Fibroblast of skin of right quadriceps (primary cell): ENCODE measurements at places on chromosomes 11 and 22.

DNA sequence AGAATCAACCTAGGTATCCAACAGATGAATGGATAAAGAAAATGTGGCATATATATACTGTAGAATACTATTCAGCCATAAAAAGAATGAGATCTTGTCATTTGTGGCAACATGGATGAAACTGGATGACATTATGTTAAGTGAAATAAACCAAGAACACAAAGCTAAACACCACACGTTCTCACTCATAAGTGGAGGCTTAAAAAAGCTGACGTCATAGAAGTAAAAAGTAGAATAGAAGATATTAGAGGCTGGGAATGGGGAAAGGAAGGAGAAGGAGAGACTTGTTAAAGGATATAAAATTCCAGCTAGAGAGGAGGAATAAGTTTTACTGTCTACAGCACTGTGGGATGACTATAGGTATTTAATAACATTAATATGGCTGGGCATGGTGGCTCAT lies 12.9 kb downstream of the EXPH5 start:
- no peak for DNase-seq

GRCh38 chr22:31625661-31626426 lies 36.2 kb downstream of the PISD start:
- DNase-seq: peak; percentile 31

GRCh38 chr11:45852712-45853101 lies 5.4 kb downstream of the CRY2 start:
- no peak for DNase-seq

- no peak for DNase-seq
These were observed 38.4 kb downstream of the KCNQ1OT1 start for GRCh38 chr11:2661173-2662023.

DNA sequence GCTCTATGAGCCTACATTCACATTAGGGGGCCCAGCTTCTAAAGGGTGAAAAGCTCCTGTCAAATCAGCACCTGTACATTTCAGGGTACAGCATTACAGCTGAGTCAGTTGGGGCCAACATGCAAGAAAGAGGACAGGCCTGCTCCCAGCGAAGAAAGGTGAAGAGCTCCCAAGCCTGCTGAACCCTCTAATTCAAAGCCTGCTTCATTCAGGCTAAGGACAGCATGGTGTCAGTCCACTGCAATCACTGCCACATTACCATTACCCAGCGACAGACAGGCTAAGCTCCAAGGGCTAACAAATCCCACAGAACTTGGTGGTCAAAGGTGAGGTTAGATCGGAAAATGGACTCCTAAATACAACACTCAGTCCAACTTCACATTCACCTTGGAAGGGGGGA lies 65.4 kb upstream of the CHRM4 start:
- no peak for DNase-seq

DNA sequence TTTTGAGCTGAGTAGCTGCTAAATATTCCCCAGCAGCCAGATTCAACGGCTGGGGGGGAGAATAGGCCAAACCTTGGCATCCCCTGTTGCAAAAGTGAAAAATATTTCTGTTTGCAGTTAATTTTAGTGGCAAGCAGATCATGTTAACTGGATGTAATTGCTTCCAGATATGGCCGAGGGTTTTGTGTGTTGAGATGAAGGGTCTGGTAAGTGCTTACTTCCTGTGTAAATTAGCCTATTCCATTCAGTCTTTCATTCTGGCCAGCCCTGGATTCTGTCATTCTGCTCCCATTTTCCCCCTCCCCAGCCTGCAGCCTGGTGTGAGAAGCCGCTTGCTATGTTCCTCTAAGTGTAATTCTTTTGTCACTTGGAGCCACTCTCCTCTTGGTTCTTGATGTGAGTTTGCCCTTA lies 17.4 kb downstream of the ZBTB16 start:
- peak; percentile 64 for DNase-seq

DNA sequence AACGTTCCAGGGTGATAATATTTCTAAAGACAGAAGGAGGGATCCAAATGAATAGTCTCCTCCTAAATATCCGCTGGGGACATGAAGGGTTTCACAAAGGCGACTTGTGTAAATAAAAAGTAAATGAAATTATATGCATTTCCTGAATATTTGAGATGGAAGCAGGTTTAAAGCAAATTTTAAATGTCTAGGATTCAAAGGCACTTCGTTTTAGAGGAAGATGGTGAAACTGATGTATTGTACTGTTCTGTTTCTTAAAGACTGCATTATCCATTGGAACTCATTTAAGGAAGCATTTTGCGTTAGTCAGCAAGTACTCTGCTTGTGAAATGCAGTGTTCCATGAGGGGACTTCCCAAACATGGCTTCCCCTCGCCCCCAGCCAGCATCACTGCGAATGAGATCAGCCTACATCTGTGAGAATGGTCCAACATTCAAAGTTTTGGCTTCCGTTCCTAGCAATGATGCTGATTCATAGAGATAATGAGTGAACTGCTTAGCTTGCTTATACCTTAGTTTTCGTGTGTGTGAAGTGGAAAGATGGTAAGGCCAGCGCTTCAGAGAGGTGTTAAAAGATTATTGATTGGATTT lies 1.5 kb downstream of the RAB39A start:
- no peak for DNase-seq

DNA sequence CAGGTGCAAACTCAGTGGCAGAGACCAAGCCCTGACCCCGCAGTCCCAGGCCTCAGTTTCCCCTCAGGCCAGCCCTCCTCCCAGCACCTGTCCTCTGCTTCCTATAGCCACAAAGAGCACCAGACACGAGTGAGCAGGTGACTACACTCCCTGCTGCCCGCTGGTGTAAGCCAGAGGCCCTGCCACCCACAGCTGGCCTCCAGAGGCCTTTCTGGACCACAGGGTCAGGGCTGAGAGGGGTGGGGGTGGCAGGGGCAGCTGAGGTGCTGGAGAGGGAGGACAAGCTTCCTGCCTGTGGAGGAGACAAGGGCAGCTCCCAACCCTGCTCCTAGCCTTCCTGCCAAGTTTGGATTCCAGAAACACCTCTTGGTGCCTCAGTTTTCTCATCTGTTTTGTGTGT lies 31.3 kb upstream of the WNT7B start:
- DNase-seq: no peak

- DNase-seq: peak; percentile 84
These were observed 386.2 kb downstream of the TENM4 start for GRCh38 chr11:79054636-79055035.

DNA sequence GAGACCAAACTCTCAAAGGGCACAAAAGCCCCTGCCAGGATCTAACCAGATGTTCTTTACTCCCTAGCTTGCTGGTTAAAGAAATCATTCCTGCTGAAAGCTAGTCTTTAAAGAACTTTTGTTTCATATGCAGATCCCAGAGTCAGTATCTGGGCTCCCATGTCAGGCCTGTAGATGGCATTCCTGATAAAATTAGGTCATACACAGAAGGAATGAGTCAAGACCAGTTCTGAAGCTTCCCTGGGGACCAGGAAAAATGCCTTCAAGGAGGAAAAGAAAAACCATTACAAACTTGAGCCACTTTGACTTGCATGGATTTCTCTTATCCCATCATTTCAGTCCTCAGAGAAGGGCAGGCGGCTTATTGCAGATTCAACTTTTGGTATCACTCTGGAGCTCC lies 5.9 kb downstream of the DBX1 start:
- DNase-seq: peak; percentile 82

DNA sequence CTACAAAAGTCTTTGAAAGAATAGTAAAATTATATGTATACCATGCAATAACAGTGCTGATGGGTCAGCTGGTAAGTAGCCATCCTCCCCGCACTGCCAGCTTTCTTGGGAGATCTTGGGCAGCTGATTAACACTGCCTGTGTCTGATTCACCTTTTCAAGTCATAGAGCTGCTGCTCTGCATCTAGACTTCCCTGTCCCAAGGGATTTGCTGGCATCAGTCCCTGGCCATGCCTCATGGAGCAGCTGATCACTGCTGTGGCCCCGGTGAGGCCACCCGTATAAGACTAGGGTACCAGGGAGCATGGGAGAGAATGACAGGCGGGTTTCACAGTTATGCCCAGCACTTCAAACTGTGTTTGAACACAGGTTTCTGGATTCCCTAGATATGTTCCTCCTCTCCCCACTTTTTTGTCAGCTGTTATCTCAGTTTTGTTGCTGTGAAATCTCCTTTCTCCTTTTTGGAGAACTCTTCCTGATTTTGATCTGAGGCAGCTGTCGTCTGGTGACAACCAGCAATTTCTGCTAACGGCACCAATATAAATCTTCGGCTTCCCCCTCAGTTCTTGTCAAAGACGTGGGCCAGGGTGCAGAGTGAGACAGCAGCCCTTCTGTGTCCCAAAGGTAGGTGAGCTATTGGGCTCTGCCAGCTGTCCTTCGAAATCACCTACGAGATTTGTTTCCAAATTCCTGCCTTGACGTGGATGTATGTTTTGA lies 438.9 kb downstream of the NTM start:
- peak; percentile 15 for DNase-seq

GRCh38 chr11:73652856-73653559 lies 6.6 kb downstream of the PLEKHB1 start:
- DNase-seq: no peak

DNA sequence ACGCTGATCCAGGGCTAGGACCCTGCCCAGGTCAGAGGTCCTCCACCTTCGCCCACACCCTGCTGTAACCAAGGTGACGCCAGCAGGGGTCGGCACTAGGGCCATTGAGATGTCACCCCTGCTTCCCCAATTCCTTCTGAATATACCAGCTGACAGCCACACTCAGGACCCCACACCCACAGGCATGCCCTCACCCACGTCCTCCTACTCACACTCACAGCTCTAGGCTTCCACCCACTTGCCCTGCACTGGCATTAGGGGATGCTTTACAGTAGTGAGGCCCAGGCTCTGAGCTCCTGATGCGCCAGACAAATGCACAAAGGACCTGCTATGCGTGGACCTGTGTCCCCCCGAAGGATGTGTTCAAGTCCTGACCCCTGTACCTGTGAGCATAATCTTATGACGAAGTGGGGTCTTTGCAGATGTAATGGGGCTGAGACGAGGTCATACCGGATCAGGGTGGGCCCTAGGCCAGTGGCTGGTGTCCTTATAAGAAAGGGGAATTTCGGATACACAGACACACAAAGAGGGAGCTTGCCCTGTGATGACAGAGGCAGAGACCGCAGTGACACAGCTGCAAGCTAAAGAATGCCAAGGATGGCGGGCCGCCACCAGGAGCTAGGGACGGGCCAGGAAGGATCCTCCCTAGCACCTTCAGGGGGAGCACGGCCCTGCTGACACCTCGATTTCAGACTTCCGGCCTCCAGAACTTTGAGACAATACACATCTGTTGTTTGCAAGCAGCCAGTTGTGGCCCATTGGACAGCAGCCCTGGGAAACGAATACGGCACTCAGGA lies 11.2 kb downstream of the WNT11 start:
- no peak for DNase-seq

- no peak for DNase-seq
These were observed 17.5 kb downstream of the RPL3 start for GRCh38 chr22:39301926-39302325.

- DNase-seq: no peak
These were observed 6.5 kb upstream of the CYB5R3 start for GRCh38 chr22:42655693-42656092.

- peak; percentile 7 for DNase-seq
These were observed 1.0 kb downstream of the CUL5 start for GRCh38 chr11:108009497-108010370.

GRCh38 chr11:115644856-115645255 lies 140.6 kb upstream of the CADM1 start:
- peak; percentile 38 for DNase-seq

DNA sequence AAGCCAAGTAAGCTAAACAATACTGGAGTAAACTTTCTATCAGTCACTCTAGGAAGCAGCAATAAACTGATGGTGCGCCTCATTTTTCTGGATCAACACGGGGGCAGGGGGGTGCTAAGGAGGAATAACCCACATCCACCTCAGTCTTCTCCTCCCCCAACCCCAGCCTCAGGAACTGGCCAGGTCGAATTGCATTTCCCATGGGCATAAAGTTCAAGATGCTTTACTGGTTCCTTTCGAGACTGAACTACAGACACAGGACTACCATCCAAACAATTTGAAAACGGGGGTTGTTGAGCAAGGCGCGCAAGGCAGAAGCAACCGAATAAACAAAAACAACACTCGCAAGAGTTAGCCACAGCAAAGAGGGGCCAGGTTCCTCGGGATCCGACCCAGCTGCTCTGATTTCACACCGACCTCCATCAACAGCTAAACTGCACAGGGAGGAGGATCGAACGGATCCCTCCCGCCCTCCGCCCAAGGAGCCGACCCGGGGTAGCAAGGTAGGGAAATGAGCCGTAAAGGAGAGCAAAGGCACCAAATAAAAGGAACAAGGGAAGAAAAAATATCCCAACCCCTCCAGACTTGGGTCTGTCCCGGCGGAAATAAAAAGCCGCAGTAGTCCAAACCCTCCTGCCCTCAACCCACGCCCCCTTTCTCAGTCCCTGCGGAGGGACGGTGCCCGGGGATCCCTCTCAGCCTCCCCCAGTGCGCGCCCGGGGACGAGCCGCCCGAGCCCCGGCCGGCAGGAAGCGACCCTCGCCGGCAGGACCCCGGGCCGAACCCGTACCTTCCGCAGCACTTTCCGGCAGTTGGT lies 801 bp downstream of the SESN3 start:
- peak; percentile 22 for DNase-seq

- DNase-seq: no peak
These were observed 4.4 kb downstream of the TP53I11 start for GRCh38 chr11:44946263-44946662.

DNA sequence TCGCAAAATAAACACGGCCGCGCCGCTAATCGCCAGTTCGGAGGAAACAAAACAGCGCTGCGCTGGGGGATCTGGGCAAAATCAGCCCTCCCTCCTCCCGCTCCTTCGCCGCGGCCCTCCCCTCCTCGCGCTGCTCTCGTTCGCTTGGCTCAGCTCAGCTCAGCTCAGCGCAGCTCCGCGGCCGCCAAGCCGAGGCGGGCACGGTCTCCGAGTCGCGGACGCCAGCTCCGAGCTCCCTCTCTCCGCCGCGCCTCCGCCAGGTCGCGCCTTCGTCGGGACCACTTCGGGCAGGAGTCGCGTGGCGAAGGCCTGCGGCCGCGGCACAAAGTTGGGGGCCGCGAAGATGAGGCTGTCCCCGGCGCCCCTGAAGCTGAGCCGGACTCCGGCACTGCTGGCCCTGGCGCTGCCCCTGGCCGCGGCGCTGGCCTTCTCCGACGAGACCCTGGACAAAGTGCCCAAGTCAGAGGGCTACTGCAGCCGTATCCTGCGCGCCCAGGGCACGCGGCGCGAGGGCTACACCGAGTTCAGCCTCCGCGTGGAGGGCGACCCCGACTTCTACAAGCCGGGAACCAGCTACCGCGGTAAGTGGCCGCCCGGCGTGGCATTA lies at the start of gene SPON1:
SPON1 (plus strand) TSS at position 162 of the 607 bp plus-strand sequence; CDS start at position 344, 182 bp downstream.
- DNase-seq: peak; percentile 17
